Stimulated activated CD8-positive, alpha-beta memory T cell treated with anti-CD3 and anti-CD28 coated beads, Interleukin-7, amount 100 ng/mL, for 1 hour (primary cell): ENCODE measurements at places on chromosomes 5 and 9.

DNA sequence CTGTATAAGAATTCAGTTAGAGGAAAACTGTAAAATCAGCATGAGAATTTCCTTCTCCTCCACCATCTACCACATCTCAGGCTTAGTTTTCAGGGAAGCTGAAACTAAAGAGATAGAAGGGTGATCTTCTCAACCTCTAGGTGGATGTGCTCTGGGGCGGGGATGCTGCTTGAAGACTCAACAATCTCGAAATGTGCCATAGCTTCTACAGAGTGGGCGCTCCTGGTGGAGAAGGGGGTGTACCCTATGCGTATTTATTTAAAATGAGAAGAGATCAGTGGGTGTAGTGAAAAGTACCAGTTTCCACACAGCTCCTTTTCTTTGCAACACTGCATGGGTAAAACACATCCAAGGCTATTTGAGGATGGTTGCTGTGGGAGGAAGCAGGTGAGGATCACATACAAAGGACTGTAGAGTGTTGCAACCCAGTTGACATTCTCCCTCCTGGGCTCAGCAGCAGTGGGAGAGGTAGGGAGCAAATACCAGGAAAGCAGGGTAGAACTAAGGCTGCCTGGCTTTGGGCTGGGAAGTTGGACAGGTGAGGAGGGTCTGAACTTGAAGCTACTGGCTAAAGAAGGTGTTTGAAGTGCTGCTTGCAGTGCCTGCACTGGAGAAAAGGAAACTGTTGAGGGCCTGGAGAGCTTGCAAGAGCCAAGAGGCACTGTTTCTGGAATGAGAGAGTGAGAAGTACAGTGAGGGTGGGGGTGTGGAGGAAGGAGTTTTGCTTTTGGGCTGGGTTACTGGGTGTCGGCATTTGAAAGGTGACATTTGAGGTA lies 73.1 kb downstream of the MAST4 start:
- DNase-seq = no peak

DNA sequence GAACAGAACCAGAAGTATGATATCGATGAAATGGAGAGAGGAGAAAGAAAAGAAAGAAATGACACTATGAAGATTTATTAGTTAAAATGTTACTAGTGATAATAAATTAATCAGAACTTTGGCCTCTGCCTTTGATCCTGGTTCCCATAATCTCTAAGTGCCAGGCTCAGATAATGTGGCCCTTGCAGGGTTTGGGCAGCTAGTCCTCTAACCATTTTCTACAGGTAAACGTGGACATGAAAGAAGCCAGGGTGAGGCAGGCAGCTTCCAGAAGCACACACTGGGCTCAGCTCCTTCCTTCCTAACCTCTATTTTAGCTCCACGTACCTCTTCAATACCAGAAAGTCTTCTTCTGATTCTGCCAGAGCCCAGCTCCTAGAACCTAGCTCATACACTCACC lies 30.6 kb downstream of the SYK start:
- DNase-seq = no peak

GRCh38 chr5:125484272-125484741 lies 737.9 kb upstream of the ZNF608 start:
- no peak for DNase-seq

GRCh38 chr9:106731910-106732309 lies 131.1 kb upstream of the ZNF462 start:
- DNase-seq = no peak

- no peak for DNase-seq
These were observed 29.7 kb upstream of the EFNA5 start for GRCh38 chr5:107700481-107700880.

GRCh38 chr9:91101611-91102168 lies 260.0 kb downstream of the AUH start:
- DNase-seq = peak; percentile 32
